ENCODE measurements at places on chromosomes 7 and 10.

DNA sequence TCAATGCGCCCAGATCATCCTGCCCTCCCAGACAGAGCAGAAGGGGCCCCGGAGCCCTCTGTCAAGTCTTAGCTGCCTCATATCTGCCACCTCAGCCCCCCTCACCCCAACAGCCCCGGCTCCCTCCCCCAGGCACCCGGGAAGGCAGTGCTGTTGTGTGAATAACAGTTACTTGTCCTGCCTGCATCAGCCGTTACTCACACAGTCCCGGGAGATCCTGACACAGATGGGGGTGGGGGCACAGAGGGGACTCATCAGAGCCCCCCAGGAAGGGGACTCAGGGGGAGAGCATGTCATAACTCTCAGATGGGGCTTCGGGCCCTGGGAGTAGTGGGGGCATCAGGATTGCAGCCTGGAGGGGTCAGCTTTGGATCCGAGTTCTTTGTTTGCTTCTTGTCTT, 12.4 kb upstream of the SERPINE1 start:
- no peak for DNase-seq

DNA sequence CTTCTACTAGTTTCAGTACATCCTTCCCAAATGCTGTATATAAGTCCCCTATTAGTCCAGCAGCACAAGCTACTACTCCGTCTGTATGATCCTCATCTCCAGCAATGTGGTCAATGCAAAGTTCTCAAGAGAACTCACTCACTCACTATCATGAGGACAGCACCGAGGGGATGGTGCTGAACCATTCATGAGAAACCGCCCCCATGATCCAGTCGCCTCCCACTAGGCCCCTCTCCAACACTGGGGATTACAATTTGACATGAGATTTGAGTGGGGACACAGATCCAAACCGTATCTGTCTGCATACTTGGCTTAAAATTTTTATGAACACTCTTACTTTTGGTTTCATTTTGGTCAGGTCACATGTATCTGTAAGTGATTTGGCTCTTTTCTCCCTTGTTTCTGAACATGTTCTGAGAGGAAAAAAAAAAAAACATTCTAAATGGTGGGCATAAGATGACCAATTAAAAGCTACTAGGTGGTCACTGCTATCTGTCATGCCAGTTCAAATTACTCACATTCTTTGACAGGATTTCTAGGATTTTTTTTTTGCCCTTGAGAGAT, 60.1 kb downstream of the ZNF783 start:
- no peak for DNase-seq

DNA sequence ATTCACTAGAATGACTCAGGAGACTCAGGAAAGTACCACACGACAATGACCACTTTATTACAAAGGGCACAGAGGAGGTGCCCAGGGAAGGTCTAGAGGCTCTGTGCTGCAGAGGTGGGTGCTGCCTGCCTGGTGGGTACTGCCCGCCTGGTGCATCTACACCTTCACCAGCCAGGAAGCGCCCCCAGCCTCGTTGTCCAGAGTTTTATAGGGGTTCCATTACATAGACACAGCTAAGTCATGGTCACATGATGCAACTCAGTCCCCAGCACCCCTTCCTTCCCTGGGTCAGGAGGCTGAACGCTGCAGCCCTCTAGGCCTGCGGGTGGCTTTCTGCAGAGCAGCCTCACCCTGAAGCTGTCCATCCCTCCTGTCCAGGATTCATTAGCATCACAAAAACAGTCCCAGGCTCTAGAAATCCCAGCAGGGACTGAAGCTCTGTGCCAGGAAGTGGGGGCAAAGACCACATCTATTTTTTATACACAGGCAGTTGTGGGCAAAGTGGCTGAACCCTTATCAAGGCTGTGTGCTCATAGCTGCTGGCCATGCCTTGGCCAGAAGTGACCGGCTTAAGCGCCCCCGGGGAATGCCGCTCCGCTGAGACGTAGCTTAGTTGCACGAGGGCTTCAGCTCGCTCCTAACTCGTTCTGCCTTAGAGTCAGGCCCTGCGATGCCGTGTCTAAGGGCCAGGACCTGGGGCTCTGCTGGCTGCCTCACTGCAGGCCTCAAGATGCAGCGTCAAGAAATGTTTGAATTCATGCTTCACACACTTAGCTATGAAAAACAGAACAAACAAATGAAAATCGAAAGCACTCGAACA, 219.0 kb downstream of the GLRX3 start:
- no peak for DNase-seq

DNA sequence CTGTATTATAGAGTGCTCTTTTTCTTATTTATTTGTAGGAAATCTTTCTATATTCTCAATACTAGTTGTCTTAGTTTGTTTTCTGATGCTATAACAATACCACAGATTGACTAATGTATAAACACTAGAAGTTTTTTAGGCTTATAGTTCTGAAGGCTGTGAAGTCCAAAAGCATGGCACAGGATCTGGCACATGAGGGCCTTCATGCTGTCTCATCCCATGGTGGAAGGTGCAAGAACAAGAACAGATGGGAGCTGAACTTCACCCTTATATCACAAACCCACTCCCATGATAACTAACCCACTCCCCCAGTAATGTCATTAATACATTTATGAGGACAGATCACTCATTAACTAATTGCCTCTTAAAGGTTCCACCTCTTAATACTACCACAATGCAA, 109.7 kb downstream of the AVL9 start:
- no peak for DNase-seq

DNA sequence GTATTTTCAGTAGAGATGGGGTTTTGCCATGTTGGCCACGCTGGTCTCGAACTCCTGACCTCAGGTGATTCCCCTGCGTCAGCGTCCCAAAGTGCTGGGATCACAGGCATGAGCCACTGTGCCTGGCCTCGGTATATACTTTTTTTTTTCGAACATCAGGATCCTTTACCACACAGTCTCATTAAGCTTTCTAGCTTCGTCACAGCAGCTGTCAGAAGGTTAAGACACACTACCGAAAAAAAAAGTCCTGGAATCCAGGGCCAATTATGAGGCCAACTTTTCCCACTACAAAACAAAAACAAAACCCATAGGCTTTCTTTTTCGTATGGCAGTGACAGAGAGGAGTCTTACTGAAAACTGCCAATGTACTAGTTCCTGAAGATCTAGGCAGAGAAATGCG, 30.7 kb downstream of the ZC3HC1 start:
- DNase-seq: no peak

- no peak for DNase-seq
Measured at GRCh38 chr7:32453341-32454011, 36.7 kb downstream of the LSM5 start.

DNA sequence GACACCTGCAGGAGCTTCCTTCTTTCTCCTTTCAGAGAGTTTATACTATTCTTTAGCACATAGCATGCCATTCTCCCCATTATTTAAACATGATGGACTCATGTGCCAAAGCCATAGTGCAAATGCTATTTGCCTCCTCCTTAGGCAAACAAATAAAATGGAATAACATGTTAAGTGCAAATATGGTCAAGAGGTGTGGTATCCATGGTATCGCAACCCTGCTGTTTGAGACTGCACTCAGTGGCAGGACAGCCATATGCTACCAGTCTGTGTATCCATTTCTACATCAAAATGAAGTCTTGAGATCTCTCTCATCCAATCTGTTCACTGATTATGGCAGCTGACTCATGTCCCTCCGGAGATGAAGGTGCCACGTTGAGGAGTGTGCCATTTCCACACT, 22.8 kb downstream of the HEPACAM2 start:
- no peak for DNase-seq

- DNase-seq: peak; percentile 54
Measured at GRCh38 chr10:48449501-48450232, 143.2 kb downstream of the MAPK8 start.

DNA sequence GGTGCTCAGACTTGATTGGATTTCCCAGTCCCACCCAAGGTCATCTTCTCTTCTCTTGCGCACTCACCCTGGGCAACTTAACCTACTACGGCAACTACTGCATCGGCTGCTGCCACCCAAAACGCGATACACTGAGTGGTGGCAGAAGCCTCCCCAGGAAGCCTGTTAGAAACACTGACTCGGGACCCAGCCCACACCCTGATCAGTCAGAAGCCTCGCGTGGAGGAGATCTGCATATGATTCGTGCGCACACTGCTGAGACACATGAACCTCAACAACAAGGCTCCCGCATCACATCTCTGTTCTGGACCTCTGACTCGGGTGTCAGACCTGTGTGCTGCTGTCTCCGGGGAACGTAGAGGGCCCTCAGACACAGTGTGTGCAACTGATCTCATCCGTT, 419.5 kb downstream of the PAXIP1 start:
- DNase-seq: no peak

- DNase-seq: no peak
Measured at GRCh38 chr10:131474416-131474815, 162.9 kb upstream of the TCERG1L start.

- DNase-seq: no peak
Measured at GRCh38 chr10:130169136-130169859, 33.1 kb downstream of the GLRX3 start.

DNA sequence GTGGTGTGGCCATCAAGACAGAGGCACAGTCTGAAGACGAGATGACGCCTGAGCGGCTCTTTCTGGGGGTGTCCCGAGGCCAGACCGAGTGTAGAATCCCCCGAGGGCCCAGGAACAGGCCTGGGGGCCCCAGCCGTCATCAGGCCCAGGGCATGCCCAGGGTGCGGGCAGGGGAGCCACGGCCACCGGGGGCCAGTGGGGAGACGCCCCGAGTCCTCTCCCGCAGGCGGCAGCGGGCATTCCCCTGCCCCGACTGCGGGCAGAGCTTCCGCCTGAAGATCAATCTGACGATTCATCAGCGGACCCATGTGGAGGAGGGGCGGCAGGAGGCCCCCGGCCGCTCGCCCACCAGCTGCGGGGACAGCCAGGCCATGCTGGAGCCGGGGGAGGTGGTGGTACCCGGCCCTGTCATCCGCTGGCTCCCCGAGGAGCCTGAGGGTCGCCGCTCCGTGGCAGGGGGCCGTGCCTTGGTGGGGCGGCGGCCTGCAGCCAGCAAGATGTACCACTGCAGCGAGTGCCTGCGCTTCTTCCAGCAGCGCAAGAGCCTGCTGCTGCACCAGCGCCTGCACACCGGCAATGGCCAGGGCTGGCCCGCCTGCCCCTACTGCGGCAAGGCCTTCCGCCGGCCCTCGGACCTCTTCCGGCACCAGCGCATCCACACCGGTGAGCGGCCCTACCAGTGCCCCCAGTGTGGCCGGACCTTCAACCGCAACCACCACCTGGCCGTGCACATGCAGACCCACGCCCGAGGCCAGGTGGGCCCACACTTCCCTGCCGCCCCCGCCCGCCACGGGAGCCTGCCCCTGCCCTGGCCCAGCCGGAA, 19.7 kb downstream of the ZNF783 start:
- no peak for DNase-seq

GRCh38 chr10:84715911-84716310, 387.5 kb downstream of the CCSER2 start:
- peak; percentile 81 for DNase-seq

DNA sequence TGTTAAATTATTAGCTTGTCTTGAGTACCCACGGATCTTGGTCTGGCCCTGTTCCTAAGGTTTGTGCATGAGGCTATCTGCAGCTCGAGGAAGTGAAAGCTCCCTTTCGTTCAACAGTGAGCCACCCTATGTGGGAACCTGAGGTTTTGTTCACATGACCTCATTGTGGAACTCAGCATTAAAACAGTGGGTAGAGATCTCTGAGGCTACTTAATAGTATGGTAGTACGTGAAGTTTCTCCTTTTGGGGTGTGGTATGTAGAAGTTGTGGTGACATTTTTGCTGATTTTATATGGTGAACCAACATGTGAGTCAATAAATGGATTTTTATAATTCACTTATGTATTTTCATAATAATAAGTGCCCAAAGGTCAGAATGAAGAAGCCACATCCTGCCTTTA, 252.7 kb upstream of the FERD3L start:
- no peak for DNase-seq

Measured in H7 (cell line).